ENCODE measurements at places on chromosomes 3 and 15.

DNA sequence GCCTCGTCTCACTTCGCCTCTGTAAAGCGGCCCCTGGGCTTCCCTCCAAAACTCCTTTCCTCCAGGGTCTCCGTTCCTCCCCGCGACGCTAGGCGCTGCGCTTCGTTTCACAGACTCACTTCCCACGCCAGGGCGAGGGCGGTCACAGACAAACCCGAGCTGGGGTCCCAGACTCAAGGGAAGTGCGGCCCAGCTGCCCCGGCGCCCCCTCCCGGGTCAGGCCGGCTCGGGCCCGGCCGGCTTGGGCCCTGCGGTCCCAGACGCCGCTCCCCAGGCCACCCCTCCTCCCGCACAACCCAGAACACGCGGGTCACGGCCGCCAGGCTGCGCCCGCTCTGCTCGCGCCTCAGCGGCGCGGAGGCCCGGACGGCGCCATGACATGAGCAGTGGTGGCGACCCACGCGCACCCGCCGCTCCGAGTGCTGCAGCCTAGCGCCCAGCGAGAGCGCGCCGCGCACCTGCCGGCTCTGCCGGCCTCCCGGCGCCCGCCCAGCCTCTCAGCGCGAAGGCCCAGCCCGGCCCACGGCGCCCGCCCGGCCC lies 547 bp downstream of the NUP210 start:
- DNase-seq = peak; percentile 84

- DNase-seq = no peak
These were observed 25.3 kb downstream of the PLXNA1 start for GRCh38 chr3:127008236-127008635.

DNA sequence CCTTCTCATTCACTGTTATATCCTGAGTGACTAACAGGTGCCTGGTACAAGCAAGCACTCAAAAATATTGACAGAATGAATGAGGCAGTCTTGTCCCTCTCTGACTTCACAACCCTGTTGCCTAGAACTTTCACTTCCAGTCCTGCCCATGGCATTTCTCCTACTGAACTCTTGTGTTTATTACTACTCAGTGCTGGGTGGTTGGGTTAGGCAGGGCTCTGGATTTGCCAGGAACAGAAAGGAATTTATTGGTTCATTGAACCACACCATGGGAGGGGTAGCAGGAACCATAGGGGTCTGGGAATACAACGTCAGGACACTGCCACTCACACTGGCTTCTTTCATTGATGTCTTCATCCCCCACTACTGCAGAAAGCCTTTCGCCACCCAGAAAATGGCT lies 41.9 kb upstream of the SEMA4B start:
- DNase-seq = no peak

GRCh38 chr3:23308986-23309625 lies 106.0 kb downstream of the UBE2E2 start:
- no peak for DNase-seq

DNA sequence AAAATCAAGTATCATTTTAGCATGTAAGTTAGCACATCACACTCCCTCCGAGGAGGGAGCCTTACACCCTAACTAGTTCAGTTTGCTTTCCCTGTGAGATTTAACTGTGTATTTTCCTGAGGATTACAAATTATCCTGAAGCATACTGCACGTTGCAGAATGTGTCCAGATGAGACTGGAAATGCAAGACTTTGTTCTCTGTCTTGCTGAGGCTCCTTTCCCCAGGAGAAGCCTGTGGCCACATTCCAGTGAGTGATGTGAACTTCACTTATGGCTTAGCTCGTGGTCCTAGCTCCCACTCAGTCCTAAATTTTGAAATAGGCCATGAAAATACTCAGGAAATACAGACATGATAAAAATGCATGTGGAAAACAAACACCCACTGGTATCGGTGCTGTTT lies 23.7 kb downstream of the PDZRN3 start:
- DNase-seq = no peak

GRCh38 chr15:86571873-86572272 lies 492.2 kb downstream of the AGBL1 start:
- peak; percentile 64 for DNase-seq

DNA sequence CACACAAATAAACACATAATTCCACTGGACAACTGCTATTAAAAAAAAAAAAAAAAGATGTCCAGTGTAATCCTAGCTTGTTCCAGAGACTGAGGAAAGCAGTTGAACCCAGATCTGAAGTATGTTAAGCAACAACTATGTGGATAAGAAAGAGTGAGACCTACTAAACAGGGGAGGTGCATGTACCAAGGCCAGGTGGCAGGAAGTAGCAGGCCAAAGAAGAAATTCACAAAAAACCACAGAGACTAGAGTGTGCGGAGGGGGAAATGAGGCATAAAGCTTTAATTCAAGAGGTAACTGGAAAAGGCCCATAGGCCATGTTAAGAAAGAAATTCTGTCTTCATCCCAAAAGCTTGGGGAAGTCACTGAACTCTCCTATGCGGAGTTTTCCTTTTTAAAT lies 490.0 kb downstream of the NAALADL2 start:
- DNase-seq = no peak

GRCh38 chr3:43181202-43181821 lies 75.4 kb upstream of the POMGNT2 start:
- no peak for DNase-seq

GRCh38 chr15:77862651-77863104 lies 214.8 kb downstream of the TBC1D2B start:
- DNase-seq = peak; percentile 18

GRCh38 chr3:71447803-71448202 lies 135.7 kb downstream of the FOXP1 start:
- no peak for DNase-seq

GRCh38 chr3:172877011-172877410 lies 126.5 kb downstream of the ECT2 start:
- no peak for DNase-seq

DNA sequence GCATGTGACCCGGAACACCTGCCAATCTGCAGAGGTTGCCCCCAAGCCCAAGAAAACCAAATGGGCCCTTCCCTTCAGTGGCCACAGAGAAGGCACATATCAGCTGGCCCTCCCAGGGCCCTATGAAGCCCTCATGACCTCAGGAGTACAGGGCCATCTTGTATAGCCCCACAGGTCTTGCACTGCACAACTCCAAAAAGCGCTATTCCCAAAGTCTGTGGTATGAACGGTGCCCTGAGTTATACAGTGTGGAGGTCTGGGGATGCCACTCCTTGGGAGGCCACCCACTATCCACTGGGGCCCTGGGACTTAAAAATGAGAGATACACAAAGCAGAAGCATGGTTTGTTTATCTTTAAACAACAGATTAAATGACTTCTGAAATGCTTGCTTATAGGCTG lies 61.5 kb downstream of the CAPN7 start:
- no peak for DNase-seq

GRCh38 chr3:123388811-123389627 lies 59.9 kb downstream of the ADCY5 start:
- peak; percentile 69 for DNase-seq

Data from Right ventricle myocardium inferior (tissue), 1 donor.